ENCODE measurements at places on chromosomes 1 and 21. TPM values are rescaled to one million over a fixed set of nuclear protein-coding genes. Genes with fewer than 3 reads are reported as not detected.
A peak's percentile ranks its signal among the peaks of the same experiment; 100 is the strongest.

DNA sequence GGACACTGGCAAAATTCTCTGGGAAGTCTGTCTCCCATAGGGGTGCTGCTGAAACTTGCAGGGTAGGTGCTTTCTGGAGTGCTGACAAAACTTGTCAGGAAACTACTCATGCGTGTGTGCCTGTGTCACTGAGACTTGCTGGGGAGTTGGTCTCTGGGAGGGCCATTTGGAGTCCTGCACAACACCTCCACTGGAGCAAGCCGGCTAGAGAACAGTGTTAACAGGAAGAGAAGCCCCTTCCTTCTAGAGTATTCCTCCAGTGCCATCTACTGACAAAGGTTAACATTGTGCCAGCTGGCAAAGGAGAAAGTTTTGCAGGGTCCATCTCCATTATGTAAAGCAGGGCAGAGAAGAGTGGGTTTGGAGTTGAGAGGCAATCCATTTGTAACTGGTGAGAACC, 30.0 kb downstream of the ZMYM4 start:
- no peak for DNase-seq

GRCh38 chr1:77218477-77219165, 609 bp downstream of the PIGK start:
- no peak for DNase-seq

DNA sequence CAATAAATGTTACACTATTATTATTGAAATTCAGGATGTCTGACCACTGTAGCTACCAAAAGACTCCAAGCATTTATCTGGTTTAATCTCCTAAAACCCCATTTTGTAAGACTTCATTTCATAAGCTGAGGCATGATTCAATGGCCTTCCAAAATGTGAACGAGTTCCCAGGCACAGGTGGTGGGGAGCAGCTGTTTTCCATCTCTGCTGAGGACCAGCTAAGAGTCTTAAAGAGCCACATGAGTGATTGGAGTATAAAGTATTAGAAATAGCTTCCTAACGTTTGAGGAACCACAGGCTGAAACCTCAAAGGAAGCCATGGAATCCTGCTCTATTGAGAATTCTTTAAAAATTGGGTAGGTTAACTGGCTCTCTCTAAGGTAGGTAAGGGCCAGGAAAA, 44.9 kb downstream of the SEC16B start:
- DNase-seq = no peak

DNA sequence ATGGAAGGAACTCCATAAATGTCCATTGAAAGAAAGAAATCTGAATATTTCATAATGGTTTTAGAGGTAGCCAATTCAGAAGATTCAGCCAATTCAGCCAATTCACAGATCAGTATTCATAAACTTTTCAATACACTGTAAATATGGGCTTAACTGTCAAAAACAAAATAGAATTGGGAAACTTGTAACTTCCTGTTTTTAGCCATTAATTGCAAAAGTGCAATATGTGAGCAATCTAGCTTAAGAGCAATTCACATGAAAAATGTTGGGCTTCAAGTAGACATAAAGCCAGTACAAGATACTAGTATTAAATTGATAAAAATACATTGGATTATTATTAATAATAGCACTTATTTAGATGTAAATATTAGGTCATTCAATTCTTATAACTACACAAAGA, 27.5 kb upstream of the PLPPR4 start:
- DNase-seq = no peak

GRCh38 chr1:114758256-114758832, 560 bp upstream of the CSDE1 start:
- DNase-seq = no peak

- no peak for DNase-seq
Measured at GRCh38 chr1:248871837-248872401, 13.0 kb upstream of the ZNF692 start.

DNA sequence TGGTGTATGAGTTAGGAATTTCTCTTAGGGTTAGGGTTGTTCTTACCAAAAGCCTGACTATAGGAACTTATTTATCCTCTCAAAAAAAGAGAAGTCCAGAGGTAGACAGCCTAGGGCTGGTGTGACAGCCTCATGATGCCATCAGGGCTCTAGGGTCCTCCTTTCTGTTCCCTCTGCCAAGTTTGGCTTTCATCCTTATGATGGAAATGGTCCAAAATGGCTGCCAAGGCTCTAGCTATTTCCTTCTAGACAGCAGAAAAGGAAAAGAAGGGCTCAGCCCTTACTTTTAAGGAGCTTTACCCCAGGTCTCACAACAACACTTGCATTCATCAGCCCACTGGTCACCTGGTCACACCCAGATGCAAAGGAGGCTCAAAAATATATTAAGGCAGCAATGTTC, 44.5 kb downstream of the IL12RB2 start:
- no peak for DNase-seq

GRCh38 chr1:211910113-211910884, 79.7 kb upstream of the LPGAT1 start:
- DNase-seq = no peak

DNA sequence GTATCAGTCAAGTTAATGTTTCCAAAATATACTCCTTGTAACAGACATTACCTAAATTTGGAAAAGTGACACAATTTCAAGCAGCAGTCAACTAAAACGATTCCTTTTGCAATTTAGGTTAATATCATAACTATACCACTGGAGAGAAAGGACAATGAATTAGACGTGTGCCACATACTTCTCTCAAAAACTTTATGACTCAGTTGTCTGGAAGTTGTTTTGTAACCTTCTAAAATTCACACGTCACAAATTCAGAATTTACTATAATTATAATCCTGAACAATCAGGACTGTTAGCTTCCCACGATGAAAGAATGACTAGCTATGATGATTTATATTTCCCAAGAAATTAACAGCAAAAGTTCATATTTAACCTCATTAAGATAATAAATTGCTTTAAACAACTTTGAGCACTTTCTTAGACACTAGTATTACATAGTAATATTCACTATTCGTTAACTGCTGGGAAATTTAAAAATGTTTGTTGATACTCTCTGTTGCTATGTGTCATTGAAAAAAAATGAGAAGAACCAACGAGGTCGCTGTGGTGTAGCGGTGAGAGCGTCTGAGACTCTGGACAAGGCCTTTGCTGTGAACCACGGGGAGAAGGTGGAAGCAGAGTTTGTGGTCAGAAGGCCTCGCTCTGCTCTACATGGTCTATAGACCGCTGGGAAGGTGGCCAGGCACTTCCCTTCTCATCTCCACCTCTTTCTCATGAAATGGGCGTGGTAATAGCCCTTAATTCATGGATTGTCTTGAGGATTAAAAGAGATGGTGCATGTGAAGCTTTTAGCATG, 27.9 kb upstream of the BATF3 start:
- peak; percentile 32 for DNase-seq

DNA sequence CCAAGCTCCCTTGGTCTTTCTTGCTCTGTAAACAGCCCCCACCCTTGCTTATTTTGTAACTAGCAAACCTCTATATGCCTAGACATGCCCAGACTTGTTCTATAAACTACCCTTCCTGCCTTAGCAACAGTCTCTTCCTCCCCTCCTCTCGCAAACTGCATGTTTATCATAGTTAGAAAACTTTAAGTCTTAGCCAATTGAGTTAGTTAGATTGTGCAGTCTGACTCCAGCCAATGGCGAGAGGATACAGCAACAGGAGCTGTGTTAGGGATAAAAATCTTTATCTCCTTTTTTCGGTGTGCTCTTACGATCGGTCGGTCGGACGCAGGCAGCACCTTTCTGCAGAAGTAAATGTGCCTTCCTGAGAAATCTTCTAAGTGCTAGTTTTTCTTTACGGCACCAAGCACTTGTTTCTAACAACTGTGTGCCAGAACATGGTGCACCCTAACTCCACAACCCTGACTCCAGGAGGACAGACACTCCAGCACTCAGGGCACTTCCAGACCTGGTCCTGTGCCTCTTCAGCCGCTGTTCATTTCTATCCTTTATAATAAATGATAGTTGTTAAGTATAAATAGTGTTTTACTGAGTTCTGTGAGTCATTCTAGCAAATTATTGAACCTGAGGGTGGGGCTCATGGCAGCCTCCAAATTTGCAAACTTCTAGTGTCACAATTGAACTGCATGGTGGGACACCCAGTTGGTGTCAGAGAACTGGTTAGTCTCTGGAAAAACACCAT, 25.7 kb upstream of the GNG4 start:
- no peak for DNase-seq

GRCh38 chr1:13548281-13548680, 34.5 kb upstream of the LRRC38 start:
- DNase-seq = no peak

DNA sequence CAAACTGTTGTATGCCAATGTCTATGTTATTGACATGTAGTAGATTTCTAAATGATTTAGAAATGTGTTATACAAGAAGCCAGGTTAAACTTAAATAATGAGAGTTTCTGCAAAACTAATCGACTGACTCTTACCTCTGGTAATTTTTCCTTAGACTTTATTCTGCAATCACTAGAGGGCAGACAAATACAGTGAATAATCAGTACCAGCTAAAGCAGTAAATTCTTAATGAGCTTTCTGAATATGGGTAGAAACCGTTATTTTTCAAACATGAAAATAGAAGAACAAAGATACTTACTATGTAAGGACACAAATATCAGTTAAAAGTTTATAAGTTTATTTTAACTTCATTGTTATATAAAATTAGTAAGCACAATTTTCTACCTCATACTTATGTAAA, 97.9 kb upstream of the RGS1 start:
- no peak for DNase-seq

DNA sequence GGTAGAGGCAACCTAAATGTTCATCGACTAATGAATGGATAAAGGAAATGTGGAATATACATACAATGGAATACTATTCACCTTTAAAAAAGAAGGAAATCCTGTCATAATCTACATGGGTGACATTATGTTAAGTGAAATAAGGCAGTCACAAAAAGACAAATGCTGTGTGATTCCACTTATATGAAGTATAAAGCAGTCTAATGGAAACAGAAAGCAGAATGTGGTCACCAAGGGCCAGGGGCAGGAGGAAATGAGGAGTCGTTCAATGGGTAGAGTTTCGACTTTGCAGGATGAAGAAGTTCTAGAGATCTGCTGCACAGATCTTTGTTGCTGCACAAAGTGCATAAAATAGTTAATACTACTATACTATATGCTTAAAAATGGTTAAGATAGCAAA, 7.8 kb downstream of the DIPK1A start:
- no peak for DNase-seq

RUNX1 gene
- total RNA-seq = 11.3 TPM

PDPN gene
- total RNA-seq = 7.6 TPM

CXADR gene
- 22.1 TPM for total RNA-seq

FAM20B gene
- total RNA-seq = 18.0 TPM

SCCPDH gene
- 42.1 TPM for total RNA-seq

C1QB gene
- total RNA-seq = not detected
